ENCODE measurements at places on chromosomes 2 and 18. TPM values are rescaled to one million over a fixed set of nuclear protein-coding genes. Genes with fewer than 3 reads are reported as not detected.

DNA sequence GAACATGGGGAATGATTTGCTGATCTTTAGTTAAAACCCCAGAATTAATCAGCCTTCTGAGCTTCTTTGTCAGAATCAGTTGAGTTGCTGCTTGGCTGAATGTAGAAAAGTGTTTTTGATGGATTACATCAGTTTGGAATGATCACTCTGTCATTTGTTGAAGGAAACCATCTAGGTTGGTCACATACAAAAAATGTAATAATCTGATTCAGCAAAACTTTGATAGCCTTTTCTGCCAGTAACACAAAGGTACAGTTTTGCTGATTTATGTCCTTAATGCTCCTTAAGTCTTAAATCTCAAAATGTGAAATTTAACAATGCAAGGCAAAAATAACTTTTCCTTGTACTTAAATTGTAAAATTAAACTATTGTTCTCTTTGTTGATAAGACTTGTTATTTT lies 74.3 kb downstream of the GALNT13 start:
- no peak for DNase-seq

DNA sequence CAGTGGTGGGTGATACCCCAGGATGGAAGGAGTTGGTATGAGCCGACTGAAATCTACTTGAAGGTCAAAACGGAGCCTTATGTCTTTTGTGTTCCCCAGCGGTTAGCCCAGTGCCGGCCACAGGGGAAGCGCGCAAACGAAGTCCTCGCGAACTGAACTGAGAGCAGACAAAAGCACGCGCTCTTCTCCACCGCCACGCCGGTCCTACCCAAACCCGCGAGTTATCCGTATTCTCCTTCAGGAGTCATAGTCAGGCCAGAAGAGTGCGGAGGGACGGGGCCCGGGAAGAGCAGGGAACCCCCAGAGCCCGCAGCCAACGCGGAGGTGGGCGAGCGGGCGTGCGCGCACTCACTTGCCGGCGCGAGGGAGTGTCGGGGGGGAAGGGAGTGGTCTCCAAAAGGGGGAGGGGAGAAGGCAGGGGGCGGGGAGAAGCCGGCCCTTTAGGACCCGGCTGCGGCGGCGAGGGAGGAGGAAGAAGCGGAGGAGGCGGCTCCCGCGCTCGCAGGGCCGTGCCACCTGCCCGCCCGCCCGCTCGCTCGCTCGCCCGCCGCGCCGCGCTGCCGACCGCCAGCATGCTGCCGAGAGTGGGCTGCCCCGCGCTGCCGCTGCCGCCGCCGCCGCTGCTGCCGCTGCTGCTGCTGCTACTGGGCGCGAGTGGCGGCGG lies at the start of gene IGFBP2:
IGFBP2 (plus strand) TSS at position 469 of the 664 bp plus-strand sequence; CDS start at position 573, 104 bp downstream.
- DNase-seq = no peak

DNA sequence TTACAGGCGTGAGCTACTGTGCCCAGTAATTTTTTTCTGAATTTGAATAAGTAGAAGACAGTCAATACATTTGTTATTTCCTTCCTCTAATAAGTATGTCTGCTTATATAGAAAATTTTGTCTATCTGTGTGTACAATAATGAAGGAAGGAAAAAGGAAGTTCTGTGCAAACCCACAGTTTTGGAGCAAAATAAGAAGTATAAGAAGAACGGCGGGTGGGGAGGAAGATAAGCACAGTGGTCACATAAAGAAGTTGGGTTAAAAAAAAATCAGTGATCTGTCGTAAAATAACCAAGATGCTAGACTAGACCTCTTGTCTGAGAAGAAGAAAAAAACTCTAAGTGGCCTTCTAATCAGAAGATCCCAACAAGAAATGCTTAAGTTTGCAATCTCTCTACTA lies 20.2 kb downstream of the MGAT4A start:
- no peak for DNase-seq

DNA sequence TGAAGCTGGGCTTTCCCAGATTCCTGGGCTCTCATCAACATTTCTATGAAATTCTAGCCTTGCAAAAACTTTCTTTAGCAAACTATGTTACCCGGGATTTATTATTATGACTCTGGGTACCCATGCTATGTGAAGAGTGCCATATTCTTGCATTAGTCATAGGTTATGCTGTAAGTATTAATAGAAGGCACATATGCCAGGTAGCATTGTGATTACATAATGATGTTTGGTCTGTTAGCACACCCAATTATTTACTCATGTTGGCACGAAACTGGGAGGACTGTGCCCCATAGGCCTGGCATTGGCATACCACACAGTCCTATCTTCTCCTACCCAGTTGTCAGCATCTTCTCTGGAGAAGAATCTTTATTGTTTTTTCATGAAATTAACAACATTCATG lies 171.0 kb downstream of the SLC4A3 start:
- no peak for DNase-seq

- no peak for DNase-seq
Measured at GRCh38 chr2:27664154-27664574, 475 bp downstream of the SLC4A1AP start.

- no peak for DNase-seq
Measured at GRCh38 chr2:172308253-172308935, 119.0 kb upstream of the ITGA6 start.

- no peak for DNase-seq
Measured at GRCh38 chr2:28160986-28161425, 231.7 kb upstream of the FOSL2 start.

GRCh38 chr2:188449561-188449960 lies 157.9 kb downstream of the GULP1 start:
- no peak for DNase-seq

GRCh38 chr2:30235859-30236535 lies 4.7 kb downstream of the LBH start:
- no peak for DNase-seq

GRCh38 chr2:3302751-3303582 lies 74.7 kb downstream of the EIPR1 start:
- DNase-seq = no peak

- DNase-seq = no peak
Measured at GRCh38 chr2:83378921-83379320, 1080.2 kb downstream of the SUCLG1 start.

DNA sequence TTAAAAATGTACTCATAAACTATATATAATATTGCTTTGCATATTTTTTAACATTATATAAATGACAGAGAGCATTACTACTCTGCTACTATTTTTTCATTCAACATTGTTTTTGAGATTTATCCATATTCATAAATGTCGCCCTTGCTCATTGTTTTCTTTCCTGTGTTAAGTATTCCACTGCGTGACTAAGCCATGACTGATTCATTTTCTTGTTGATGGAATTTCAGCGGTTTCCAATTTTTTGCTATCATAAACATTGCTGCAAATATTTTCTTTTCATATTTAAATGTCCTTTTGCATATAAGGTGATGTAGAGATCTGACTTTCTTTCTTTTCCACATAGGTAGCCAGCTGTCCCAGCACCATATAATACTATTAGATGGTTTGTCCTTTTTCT lies 57.6 kb downstream of the SFXN5 start:
- DNase-seq = no peak

DNA sequence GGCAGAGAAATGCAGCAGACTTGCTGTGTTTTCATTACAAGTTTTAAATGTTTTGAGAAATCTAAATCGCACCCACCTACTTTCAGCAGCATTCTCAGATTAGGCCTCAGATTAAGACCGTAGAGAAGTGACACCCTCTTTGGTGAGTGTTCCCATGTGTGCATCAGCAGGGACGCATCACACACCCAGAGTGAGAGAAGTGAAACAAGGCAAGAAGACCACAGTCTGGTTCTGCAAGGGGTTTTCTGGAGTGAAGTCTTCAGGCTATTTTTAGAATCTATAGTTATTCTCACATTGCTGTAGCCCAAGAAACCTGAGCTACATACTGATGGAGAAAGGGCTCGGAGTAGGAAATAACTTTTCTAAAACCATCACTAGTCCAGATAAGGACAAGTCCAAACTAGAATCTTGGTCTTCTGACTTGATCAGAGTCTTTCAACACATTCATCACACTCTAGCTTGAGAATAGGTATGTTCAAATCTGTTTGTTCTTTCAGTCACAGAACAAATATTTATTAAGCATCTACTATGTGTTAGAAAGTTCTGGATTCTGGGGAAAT lies 1216.6 kb upstream of the PIK3C3 start:
- no peak for DNase-seq

DNA sequence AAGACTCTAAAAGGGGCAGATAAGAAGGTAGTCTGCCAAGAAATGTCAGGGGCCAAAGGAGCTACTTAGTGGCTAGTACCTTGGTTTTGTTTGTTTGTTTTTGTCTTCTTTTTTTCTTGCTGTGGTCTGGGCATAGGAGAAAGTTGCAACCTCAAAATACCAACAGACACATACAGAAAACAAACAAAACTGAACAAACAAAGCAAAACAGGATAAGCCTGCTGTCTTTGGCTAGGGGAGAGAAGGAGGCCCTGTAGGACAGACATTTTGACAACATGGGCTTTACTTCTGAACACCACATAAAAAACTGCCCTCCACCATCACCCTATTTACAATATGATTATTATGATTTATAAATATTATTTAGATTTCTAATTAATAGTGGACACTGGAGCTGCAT lies 460.8 kb downstream of the PTH2R start:
- DNase-seq = no peak

GRCh38 chr2:60855989-60856669 lies 25.2 kb upstream of the REL start:
- DNase-seq = no peak

DNA sequence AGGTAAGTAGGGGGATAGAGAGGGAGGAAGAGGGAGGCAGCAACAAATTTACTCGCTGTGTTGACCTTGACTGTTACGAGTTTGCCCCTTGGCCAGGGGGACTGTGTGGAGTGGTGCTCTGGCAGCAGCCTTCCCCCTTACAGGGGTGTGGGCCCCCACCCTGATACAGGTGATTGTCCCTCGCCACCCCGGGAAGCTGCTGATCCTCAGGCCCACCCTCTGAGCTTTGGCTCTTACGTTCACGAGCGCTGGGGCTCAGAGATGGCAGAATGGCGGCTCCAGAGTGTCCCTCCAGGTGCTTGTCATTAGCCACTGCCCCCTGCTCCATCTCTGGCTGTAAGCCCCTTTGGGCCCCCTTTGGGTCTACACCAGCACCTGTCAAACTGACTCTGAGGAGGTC lies 88.6 kb downstream of the GLI2 start:
- no peak for DNase-seq

DNA sequence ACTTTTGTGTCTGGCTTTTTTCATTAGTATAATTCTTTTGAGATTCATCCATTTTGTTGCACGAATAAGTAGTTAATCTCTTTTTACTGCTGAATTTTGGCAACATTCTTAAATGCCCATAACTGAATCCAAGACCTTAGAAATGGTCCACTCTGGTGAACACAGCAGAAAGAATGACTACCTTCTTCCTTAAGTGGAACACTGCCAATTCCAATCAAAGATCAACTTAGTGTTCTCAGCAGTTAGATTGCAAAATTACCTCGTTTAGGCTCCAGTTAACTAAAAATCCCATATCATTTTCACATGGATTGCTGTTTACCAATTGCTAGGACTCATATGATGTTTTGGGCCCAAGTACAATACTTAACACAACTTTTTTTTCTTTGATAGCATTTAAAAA lies 59.9 kb downstream of the MDH1 start:
- no peak for DNase-seq

- DNase-seq = no peak
Measured at GRCh38 chr2:2527148-2527547, 196.1 kb upstream of the MYT1L start.

DNA sequence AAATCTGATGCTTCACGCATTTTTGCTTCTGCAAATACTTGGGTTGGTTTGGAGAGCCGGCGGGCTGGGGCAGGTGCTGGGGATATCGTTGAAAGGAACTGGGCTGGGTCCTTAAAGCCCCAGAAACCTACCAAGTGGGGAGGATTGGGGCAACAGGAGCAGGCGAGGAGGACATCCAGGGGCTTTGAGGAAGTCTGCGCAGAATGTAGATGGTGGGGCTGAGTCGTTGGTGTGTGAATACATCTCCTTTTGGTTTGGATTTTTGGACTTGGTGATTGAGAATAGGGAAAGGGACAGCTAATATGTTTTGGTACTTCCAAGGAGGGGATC lies 1.1 kb downstream of the DCC start:
- no peak for DNase-seq

DNA sequence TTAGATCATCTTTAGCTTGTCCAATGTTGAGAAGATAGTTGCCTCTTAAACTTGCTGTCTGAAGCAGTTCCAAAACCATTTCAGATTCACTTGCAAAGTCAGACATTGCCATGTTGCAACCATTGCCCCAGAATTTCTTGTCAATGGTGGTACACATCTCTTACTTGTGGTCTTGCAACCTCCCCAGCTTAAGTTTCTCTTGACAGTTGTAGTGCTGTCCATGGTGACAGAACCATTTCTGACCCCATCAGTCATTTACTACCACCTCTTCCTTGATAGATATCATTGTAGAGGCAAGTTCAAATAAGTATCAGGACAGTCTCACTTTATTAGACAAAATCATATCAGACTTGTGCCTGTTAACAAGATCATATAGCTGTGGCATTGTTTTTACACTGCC lies 407.2 kb upstream of the HNRNPA3 start:
- DNase-seq = no peak

Gene FAM110C
- not detected for polyA plus RNA-seq

Gene NT5C1B
- polyA plus RNA-seq = not detected

Gene MC4R
- 0.06 TPM for polyA plus RNA-seq

Gene GNAL
- 0.46 TPM for polyA plus RNA-seq

Gene NBEAL1
- 11.1 TPM for polyA plus RNA-seq

Gene SLC66A2
- polyA plus RNA-seq = 18.1 TPM

Gene SCN1A
- polyA plus RNA-seq = not detected

Gene LIPT1
- 7.3 TPM for polyA plus RNA-seq

Gene AMMECR1L
- polyA plus RNA-seq = 15.4 TPM

Gene ICOS
- polyA plus RNA-seq = not detected

Gene STK36
- 53.1 TPM for polyA plus RNA-seq

Gene TMEM131
- 24.4 TPM for polyA plus RNA-seq

Gene COL4A3
- not detected for polyA plus RNA-seq

All from AG04450 (cell line).